ENCODE measurements at places on chromosomes 6 and 20.

GRCh38 chr6:85498596-85499258, 48.8 kb downstream of the NT5E start:
- no peak for ATAC-seq

DNA sequence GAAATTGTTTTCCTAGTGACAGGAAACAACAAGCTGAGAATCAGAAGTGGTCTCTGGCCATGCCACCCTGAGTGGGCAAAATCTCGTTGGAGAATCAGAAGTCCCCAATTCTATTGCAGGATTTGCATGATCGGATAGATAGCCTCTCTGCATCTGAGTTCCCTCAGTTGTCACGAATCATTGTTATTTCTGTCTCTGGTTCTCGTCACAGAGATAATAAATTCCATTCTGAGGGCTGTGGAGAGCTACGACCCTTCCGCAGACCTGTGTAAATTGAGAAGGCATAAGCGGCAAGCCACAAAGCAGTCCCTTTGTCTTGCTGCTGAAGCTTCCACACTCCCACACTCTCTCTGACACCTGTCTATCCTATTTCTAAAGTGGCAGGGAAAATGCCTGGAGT, 102.4 kb upstream of the CNR1 start:
- no peak for ATAC-seq

GRCh38 chr20:10089871-10090587, 55.2 kb downstream of the ANKEF1 start:
- ATAC-seq, result no peak

DNA sequence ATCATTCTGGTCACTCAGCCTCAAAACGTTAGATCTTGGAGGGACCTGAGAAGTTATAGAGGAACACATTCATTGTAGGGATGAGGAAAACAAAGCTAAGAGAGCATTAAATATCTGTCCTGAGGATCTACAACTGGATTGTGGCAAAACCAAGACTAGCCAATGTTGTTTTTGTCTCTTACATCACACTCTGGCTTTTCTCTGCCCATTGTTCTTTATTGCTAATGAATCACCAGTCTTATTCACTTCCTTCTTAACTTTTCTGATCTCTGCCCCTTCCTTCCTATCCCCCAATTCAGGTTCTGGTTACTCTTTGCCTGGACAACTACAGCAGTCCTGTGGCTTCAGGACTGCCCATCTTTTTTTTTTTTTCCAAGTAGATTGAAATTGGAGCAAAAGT, 57.0 kb upstream of the PREP start:
- no peak for ATAC-seq

DNA sequence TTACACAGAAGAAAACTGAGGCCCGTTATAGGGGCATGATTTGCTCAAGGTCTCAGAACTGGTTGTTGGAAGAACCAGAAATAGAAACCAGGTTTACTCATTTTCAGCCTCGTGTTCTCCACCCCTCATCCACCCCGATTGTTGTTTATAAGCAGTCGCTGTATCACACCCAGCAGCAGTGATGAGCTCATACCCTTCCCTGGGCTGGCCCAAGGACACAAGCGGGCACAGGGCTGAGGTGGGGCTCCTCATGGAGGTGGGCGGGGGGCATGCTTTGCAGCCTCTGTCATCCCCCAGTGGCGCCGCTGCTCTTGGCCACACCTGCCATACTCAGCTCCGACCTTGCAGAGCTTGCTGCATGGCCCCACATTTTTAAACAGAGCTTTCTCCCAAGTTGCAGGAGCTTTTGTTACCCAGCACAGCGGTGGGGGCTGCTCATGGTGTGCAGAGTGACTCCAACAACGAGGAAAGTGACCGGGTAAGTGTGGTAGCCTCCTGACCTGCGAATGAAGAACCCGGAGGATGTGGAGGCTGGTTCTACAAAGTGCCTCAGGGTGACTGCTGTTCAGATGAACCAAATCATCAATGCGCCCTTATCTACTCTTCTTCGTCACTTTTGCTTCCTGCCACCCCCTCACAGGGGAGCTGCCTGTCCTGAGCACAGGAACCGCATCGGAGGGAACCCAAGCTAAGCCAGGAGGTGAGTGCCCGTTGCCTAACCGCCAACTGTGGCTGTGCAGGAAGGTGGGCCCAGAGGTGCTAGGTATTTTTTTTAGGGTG, 43.6 kb upstream of the NKX2-2 start:
- ATAC-seq, result no peak

DNA sequence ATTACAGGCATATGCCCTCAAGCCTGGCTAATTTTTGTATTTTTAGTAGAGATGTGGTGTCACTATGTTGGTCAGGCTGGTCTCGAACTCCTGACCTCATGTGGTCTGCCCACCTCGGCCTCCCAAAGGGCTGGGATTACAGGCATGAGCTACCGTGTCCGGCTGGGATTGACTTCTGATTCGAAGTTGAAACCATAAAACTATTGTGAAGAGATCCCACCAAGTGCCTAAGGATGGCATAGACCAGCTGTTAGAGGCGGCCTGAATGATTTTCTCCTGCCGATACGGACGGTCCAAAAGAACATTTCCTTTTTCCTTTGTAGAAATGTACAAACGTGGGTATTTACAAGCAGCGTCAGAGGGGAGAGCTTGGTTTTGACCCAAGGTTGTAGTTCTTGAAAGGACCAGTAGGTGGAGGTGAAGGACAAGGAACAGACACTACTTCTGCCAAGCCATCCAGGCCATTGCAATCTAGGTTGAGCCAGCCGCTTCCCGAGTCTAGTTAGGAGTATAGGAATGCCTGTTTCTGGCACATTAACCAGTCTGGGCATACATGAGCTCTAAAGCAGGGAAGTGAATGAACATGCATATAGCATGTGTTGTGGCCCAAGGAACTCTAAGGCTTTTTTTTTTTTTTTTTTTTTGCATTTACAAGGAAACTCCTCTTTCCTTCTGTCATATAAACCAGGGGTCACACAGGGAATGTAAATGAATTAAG, 29.0 kb downstream of the MOCS3 start:
- ATAC-seq, result peak; percentile 82
